ENCODE measurements at places on chromosomes 5 and 9. TPM values are rescaled to one million over a fixed set of nuclear protein-coding genes. Genes with fewer than 3 reads are reported as not detected.

DNA sequence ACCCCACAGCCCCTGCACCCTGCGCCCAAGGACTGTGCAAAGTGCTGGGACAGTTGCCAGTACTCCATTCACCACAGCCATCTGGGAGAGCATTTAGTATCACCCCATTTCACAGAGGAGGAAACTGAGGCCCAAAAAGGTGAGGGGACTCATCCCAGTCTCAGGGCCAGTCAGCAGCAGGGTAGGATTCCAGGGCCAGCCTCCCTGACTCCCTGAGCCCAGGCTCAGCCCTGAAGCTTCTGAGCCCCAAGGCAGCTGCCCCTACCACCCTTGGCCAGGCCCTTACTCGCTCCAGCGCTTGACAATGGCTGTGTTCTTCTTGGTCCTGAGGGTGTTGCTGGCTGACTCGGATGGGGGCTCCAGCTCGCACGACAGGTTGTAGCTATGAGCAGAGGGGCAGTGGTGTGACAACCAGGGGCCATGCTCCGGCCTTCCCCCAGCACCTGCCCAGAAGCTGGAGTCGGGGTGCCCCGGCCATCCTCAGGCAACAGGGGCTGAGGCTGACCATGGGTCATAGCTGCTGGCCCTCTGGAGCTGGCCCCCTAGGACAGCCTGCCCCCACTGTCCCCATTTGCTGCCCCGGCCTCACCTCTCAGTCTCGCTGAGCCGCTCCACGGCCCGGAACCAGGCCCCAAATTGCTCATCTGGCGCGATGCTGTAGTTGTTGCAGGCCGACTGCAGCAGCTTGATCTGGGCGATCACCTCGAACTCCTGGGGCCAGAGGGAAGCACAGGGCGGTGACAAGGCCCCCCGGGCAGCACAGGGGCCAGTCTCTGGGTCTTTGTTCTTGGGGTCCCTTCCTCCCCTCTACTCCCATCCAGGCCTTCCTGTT lies 18.6 kb downstream of the RALGDS start:
- DNase-seq = peak; percentile 15
- H3K27ac ChIP-seq = peak overlapping the region; percentile 52
- no peaks in the 10 kb centered on the region for H3K27me3 ChIP-seq

DNA sequence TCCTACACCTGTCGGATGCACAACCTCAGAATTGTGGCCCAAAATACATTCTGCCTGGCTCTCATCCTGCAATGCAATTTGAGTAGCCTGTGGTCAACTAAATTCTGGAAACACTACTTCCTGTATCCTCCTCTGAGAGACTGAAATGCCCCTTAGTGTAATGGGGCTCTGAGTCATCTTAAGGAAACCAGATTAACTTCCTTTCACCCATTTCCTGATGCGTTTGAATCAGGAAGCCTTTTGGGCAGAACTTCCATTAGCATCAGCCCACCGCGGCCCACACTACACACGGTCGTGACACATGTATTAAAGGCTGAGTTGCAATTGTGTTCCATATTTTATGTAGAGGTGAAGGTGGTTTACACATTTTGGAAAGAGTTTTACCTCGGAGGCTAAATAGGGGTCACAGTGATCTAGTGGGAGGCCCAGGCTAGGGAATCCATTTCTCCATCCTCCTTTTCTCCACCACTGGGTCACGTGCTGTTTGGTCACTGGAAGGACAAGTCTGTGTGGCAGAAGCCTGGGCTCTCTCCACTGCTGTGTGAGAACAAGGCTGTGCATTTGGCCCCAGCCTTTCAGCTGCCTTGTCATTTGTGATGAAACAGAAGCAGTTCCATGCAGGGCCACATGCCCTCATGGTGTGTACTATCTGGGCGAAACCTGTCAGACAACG lies 55.9 kb downstream of the DAP start:
- H3K27me3 ChIP-seq = no peaks in the 10 kb centered on the region
- H3K36me3 ChIP-seq = no peaks in the 10 kb centered on the region
- H3K4me1 ChIP-seq = peaks cover 2% of the 10 kb centered on the region
- no peak overlapping the region for H3K4me3 ChIP-seq
- DNase-seq = no peak
- no peak overlapping the region for H3K27ac ChIP-seq

GRCh38 chr5:17327048-17327625 lies 109.7 kb downstream of the BASP1 start:
- H3K27me3 ChIP-seq = no peaks in the 10 kb centered on the region
- no peak for DNase-seq
- no peaks in the 10 kb centered on the region for H3K36me3 ChIP-seq
- H3K27ac ChIP-seq = no peak overlapping the region
- no peaks in the 10 kb centered on the region for H3K4me1 ChIP-seq

DNA sequence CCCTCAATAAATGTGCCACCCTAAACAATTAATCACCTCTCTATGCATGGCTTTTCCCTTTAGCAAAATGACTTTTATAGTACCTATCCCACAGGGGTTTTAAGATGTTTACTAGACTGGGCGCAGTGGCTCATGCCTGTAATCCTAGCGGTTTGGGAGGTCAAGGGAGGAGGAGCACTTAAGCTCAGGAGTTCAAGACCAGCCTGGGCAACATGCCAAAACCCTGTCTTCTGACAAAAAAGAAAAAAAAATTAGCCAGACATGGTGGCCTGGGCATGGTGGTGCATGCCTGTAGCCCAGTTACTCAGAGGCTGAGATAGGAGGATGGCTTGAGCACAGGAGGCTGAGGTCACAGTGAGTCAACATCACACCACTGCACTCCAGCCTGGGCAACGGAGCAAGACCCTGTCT lies 13.5 kb downstream of the SH3TC2 start:
- H3K4me3 ChIP-seq = no peak overlapping the region
- H3K27ac ChIP-seq = no peak overlapping the region
- H3K36me3 ChIP-seq = no peaks in the 10 kb centered on the region
- DNase-seq = no peak
- H3K27me3 ChIP-seq = no peaks in the 10 kb centered on the region

GRCh38 chr9:12859704-12860251 lies 85.0 kb downstream of the LURAP1L start:
- no peaks in the 10 kb centered on the region for H3K4me1 ChIP-seq
- no peaks in the 10 kb centered on the region for H3K36me3 ChIP-seq
- DNase-seq = no peak
- H3K27ac ChIP-seq = no peak overlapping the region

GRCh38 chr9:126116351-126117157 lies 210.1 kb upstream of the MVB12B start:
- H3K27ac ChIP-seq = no peak overlapping the region
- H3K4me3 ChIP-seq = no peak overlapping the region
- H3K36me3 ChIP-seq = no peaks in the 10 kb centered on the region
- no peak for DNase-seq

DNA sequence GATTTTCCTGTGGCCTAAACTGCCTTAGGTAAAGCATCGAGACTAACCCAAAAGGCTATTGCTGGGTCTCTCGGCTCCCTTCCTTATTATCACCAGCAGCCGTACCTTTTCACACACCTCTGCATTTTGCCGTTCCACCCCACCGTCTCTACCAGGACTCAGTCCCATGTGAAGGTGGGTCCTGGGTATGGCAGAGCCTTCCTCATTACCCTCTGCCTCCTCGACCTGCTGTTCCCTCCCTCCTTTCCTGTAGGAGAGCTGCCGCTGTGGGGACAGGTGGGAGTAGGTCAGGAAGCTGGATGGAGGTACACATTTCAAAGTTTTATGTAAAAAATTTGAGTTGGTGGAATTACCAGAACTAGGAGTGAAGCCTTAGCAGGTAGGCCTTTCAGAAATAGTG lies 1.8 kb downstream of the CCL28 start:
- H3K27ac ChIP-seq = no peak overlapping the region
- H3K27me3 ChIP-seq = no peaks in the 10 kb centered on the region
- H3K36me3 ChIP-seq = no peaks in the 10 kb centered on the region
- DNase-seq = no peak

DNA sequence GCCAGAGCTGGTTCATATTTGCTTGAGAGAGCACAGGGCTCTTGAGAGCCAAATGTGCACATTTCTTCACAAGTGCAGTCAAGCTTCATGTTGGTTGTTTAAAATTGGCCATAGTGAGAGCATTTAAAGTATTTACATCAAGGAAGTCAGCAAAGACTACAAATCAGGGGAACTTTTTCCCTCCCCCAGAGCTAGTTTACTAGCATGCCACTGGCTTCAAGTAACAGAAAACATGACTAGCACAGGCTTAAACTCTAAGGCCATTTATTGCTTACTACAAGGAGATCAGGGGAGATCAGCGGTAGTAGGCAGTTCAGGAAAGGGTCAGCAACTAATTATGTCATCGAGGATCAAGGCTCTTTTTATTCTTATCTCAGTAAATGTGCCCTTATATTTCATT lies 11.0 kb upstream of the CCDC171 start:
- DNase-seq = no peak
- H3K27ac ChIP-seq = no peak overlapping the region
- no peaks in the 10 kb centered on the region for H3K4me1 ChIP-seq
- H3K27me3 ChIP-seq = no peaks in the 10 kb centered on the region
- no peak overlapping the region for H3K4me3 ChIP-seq

- peaks cover 54% of the 10 kb centered on the region for H3K4me1 ChIP-seq
- peaks cover 36% of the 10 kb centered on the region for H3K36me3 ChIP-seq
- no peak overlapping the region for H3K4me3 ChIP-seq
- DNase-seq = no peak
- peak overlapping the region; percentile 60 for H3K27ac ChIP-seq
These were observed 13.5 kb downstream of the MACROH2A1 start for GRCh38 chr5:135385576-135385975.

DNA sequence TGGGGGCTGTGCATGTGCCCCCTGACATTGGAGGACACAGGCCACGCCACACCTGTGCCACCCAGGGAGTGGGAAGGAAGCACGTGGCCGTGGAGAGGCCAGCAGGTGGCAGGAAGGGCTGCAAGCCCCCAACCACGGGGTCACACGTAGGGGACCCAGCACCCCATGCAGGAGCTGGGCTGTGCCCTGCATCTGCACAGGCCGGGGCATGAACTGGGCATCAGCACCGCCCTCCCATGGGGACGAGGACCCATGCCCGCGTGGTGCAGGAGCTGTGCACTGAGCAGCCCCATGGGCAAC lies 13.8 kb upstream of the CLPTM1L start:
- DNase-seq = no peak
- no peak overlapping the region for H3K27ac ChIP-seq
- no peak overlapping the region for H3K4me3 ChIP-seq
- no peaks in the 10 kb centered on the region for H3K36me3 ChIP-seq

GRCh38 chr5:9654886-9655285 lies 24.7 kb upstream of the TAS2R1 start:
- no peaks in the 10 kb centered on the region for H3K36me3 ChIP-seq
- no peak overlapping the region for H3K27ac ChIP-seq
- DNase-seq = no peak
- no peaks in the 10 kb centered on the region for H3K27me3 ChIP-seq

DNA sequence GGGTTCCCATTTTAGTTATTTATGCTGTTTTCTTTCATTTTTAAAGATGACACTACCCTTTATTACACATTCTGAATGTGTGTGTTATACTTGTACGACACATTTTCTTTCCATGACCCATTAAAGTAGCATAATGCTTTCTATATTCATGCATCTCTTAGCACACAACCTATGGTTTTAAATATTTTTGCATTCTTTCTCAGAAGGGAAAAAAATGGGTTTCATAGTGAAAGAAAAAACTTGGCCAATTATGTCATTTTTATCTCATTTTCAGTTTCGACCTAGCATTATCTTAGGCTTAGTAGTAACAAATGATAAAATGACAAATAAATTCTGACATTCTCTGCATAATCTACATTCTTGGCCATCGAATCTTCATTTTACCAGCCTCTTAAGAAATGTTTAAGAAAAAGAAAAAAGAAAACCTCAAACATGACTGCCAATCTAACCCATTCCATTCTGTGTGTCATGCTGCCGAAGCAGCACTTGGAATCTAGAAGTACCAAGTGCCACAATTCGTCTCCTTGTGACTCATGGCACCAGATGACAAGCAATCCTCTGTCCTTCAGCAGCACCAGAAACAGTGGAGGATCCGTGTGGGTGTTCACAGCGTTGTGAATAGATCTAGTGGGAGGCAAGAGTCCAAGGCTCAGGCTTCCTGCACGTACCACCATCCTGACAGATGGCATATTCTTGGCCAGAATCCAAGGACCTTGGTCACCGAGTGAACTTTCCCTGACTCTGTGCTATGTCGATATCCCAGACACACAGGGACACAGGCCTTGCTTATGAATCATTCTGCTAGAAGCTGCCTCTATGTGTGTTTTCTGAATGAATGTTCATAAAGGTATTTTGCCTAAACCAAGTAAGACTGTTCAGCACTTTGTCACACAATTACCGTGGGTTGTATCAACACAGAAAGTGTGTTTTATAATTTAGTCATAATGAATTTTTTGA lies 502.7 kb downstream of the NR2F1-AS1 start:
- no peaks in the 10 kb centered on the region for H3K36me3 ChIP-seq
- no peak overlapping the region for H3K4me3 ChIP-seq
- peaks cover 2% of the 10 kb centered on the region for H3K4me1 ChIP-seq
- DNase-seq = no peak

- no peak for DNase-seq
- no peaks in the 10 kb centered on the region for H3K27me3 ChIP-seq
- no peaks in the 10 kb centered on the region for H3K36me3 ChIP-seq
- H3K4me1 ChIP-seq = no peaks in the 10 kb centered on the region
These were observed 143.4 kb downstream of the ENTREP1 start for GRCh38 chr9:69468380-69468779.

- peaks cover 14% of the 10 kb centered on the region for H3K36me3 ChIP-seq
- H3K4me1 ChIP-seq = no peaks in the 10 kb centered on the region
- no peak for DNase-seq
- no peak overlapping the region for H3K4me3 ChIP-seq
These were observed 33.4 kb downstream of the WDR70 start for GRCh38 chr5:37412515-37412914.

Gene TAF11L10
- total RNA-seq = not detected

Gene PCDHGB7
- total RNA-seq = 3.1 TPM

Gene MLANA
- not detected for total RNA-seq

Gene PCDHGA11
- 1.3 TPM for total RNA-seq

Measured in gastrocnemius medialis (tissue), 4 donors.